Endothelial cell (in vitro differentiated cells): ENCODE measurements at places on chromosomes 6 and 20. TPM values are rescaled to one million over a fixed set of nuclear protein-coding genes. Genes with fewer than 3 reads are reported as not detected.

GRCh38 chr6:133547136-133547535 lies 306.0 kb downstream of the EYA4 start:
- H3K27me3 ChIP-seq = peaks cover 2% of the 10 kb centered on the region
- no peak for DNase-seq
- H3K36me3 ChIP-seq = no peaks in the 10 kb centered on the region
- H3K4me1 ChIP-seq = peaks cover 2% of the 10 kb centered on the region

- no peaks in the 10 kb centered on the region for H3K4me1 ChIP-seq
- H3K36me3 ChIP-seq = no peaks in the 10 kb centered on the region
- no peaks in the 10 kb centered on the region for H3K27me3 ChIP-seq
- no peak overlapping the region for H3K27ac ChIP-seq
- no peak overlapping the region for H3K4me3 ChIP-seq
These were observed 43.7 kb upstream of the VSX1 start for GRCh38 chr20:25125636-25126035.

DNA sequence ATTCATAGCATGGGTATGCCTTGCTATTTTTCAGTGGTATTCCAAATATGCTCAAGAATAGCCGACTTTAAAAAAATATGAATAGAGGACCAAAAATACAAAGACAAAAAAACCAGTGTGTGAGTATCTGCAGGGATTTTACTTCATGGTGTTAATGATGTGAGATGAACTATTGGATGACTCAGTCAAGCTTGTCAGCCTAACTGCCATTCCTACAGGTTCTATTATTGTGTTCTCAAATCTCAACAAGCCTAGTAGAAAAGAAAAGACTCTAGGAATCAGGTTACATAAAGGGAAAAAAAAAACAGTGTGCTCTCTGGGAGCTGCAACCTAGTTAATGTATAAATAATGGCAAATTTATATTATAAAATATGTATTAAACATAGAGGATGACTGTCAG lies 588.4 kb upstream of the BTBD3 start:
- H3K27ac ChIP-seq = no peak overlapping the region
- H3K4me3 ChIP-seq = no peak overlapping the region
- no peaks in the 10 kb centered on the region for H3K27me3 ChIP-seq
- no peak for DNase-seq
- no peaks in the 10 kb centered on the region for H3K4me1 ChIP-seq

GRCh38 chr20:50113420-50114224 lies 672 bp upstream of the UBE2V1 start:
- DNase-seq = no peak
- peak overlapping the region; percentile 87 for H3K4me3 ChIP-seq
- H3K4me1 ChIP-seq = peaks cover 58% of the 10 kb centered on the region
- peaks cover 10% of the 10 kb centered on the region for H3K36me3 ChIP-seq
- H3K27ac ChIP-seq = peak overlapping the region; percentile 98

- H3K4me3 ChIP-seq = no peak overlapping the region
- no peak overlapping the region for H3K27ac ChIP-seq
- no peak for DNase-seq
- H3K27me3 ChIP-seq = peaks cover 1% of the 10 kb centered on the region
These were observed 41.0 kb upstream of the FAM50B start for GRCh38 chr6:3808199-3808598.

GRCh38 chr20:11366660-11367059 lies 551.0 kb upstream of the BTBD3 start:
- no peaks in the 10 kb centered on the region for H3K4me1 ChIP-seq
- no peak for DNase-seq
- H3K36me3 ChIP-seq = no peaks in the 10 kb centered on the region
- H3K27me3 ChIP-seq = no peaks in the 10 kb centered on the region

DNA sequence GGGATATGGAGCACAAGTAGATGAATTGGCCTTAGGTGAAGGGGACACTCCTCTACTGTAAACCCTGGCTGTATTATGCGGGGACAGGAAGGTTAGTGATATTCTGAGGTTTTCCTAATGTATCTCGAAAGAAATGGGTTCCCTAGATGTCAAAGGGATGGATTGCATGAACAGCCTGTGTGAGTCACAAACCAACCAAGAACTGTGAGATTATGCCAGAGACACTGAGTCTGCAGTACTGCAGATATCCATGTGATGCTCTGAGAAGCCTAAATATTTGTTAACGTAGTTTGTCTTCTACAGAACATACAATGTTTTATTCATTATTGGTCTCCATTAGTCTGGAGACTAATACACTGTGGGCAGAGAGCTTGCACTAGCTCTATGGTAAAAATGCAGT lies 182.2 kb downstream of the AKAP7 start:
- H3K27ac ChIP-seq = no peak overlapping the region
- H3K27me3 ChIP-seq = no peaks in the 10 kb centered on the region
- H3K36me3 ChIP-seq = peaks cover 3% of the 10 kb centered on the region
- no peaks in the 10 kb centered on the region for H3K4me1 ChIP-seq

VSTM2L gene
- 1.6 TPM for total RNA-seq

BPI gene
- total RNA-seq = not detected

HCRTR2 gene
- total RNA-seq = not detected
